ENCODE measurements at places on chromosomes 2 and 18. TPM values are rescaled to one million over a fixed set of nuclear protein-coding genes. Genes with fewer than 3 reads are reported as not detected.

GRCh38 chr2:61793389-61793836 lies 60.4 kb downstream of the FAM161A start:
- DNase-seq = peak; percentile 74
- H3K36me3 ChIP-seq = no peaks in the 10 kb centered on the region
- no peak overlapping the region for H3K4me3 ChIP-seq
- no peaks in the 10 kb centered on the region for H3K27me3 ChIP-seq
- H3K4me1 ChIP-seq = peaks cover 7% of the 10 kb centered on the region

DNA sequence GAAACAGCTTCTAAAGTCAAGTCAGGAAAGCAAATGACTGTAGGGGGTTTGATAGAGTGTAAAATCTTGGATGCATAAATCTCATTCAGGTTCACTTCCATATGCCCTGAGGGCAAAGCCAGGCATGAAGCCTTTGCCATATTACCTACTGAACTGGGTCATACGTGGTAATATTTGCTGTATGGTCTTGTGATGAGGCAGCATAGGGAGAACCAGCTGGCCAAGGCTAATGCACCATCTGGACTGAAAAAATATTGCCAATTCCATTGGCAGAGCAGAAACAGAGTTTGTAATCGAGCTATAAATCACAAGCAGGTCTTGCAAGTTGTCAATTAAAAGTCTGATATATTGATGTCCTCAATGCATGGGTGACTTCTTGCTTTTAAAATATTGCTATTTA lies 243.8 kb downstream of the ERBB4 start:
- no peak overlapping the region for H3K4me3 ChIP-seq
- no peaks in the 10 kb centered on the region for H3K27me3 ChIP-seq
- no peak for DNase-seq
- H3K4me1 ChIP-seq = no peaks in the 10 kb centered on the region
- H3K27ac ChIP-seq = no peak overlapping the region
- no peaks in the 10 kb centered on the region for H3K36me3 ChIP-seq

- H3K27ac ChIP-seq = no peak overlapping the region
- H3K27me3 ChIP-seq = no peaks in the 10 kb centered on the region
- H3K36me3 ChIP-seq = no peaks in the 10 kb centered on the region
- no peaks in the 10 kb centered on the region for H3K4me1 ChIP-seq
- no peak overlapping the region for H3K4me3 ChIP-seq
Observed at GRCh38 chr2:85911097-85911496, 22.3 kb upstream of the ST3GAL5 start.

- H3K27me3 ChIP-seq = no peaks in the 10 kb centered on the region
- DNase-seq = no peak
- no peaks in the 10 kb centered on the region for H3K36me3 ChIP-seq
- H3K27ac ChIP-seq = no peak overlapping the region
- no peaks in the 10 kb centered on the region for H3K4me1 ChIP-seq
Observed at GRCh38 chr2:75025633-75026380, 67.4 kb downstream of the POLE4 start.

GRCh38 chr18:79518028-79518682 lies 122.4 kb downstream of the NFATC1 start:
- H3K27ac ChIP-seq = no peak overlapping the region
- DNase-seq = peak; percentile 37
- H3K36me3 ChIP-seq = no peaks in the 10 kb centered on the region
- no peaks in the 10 kb centered on the region for H3K27me3 ChIP-seq

DNA sequence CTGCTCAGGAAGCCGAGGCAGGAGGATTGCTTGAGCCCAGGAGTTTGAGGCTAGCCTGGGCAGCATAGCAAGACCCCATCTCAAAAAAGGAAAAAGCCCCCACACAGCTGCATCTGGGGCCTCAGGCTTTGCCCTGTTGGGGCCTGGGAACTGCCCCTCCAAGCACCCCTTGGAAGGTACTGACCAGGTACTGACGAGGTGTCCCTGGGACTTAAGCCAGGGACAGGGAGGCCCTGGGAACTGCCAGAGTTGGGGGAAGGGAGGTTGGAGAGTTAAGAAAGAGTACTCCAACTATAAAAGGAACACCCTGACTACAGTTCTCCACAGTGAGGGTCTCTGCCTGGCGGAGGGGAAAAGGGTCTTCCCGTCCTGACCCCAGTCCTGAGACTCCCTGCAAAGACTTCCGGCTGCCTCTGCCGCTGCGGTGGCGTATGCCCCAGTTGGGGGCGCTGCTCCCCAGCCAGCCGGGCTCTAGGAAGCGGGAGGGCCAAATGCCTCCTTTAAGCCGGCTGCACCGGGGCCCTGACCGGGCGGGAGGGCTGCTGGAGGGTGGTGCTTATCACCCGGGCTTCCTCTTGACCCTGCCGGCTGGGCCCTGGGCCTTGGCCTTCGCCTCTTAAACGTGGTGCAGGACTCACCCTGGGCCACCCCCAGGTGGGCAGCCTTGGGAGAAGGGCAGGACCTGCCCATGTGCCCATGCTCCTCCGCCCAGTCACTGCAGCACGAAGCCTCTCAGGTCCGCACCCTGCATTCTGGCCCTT lies 12.8 kb downstream of the SLC30A3 start:
- no peaks in the 10 kb centered on the region for H3K27me3 ChIP-seq
- H3K27ac ChIP-seq = no peak overlapping the region
- DNase-seq = peak; percentile 66
- H3K4me3 ChIP-seq = no peak overlapping the region

GRCh38 chr2:198782734-198783133 lies 675.0 kb downstream of the SATB2 start:
- no peak overlapping the region for H3K27ac ChIP-seq
- no peaks in the 10 kb centered on the region for H3K4me1 ChIP-seq
- no peaks in the 10 kb centered on the region for H3K36me3 ChIP-seq
- H3K4me3 ChIP-seq = no peak overlapping the region
- no peaks in the 10 kb centered on the region for H3K27me3 ChIP-seq
- DNase-seq = no peak

DNA sequence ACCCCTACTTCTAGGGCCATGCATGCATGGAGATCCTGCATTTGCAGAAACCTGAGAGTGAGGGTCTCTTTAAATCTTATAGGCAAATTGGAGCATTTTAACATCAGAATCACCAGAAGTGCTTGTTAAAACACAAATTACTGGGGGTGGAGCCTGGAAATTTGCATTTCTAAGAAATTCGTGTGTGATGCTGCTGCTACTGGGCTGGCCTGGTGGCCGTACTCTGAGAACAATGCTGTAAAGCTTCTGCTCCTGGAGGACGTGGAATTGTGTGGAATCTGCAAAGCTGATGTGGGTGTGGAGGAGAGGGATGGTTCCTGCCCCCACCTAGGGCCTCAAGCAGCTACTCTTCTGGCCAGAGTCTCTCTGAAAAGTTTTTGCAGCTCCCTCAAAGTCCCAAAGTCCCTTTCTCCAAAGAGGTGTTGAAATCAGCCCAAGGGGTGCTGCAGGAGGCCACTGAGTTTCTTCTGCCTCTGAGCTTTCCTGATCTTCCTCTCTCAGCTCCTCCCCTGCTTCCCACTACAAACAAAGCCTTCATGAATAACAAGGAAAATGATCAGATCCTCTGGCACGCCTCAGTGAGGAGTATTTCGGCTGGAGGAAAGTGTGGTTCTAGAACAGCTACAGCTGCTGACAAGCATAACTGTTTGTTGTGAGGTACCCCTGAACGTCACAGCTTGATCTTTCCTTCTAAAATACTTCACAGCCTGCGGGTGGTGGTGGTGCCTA lies 508.3 kb downstream of the CNTNAP5 start:
- DNase-seq = no peak
- no peak overlapping the region for H3K27ac ChIP-seq
- no peak overlapping the region for H3K4me3 ChIP-seq
- H3K4me1 ChIP-seq = no peaks in the 10 kb centered on the region
- H3K27me3 ChIP-seq = no peaks in the 10 kb centered on the region

DNA sequence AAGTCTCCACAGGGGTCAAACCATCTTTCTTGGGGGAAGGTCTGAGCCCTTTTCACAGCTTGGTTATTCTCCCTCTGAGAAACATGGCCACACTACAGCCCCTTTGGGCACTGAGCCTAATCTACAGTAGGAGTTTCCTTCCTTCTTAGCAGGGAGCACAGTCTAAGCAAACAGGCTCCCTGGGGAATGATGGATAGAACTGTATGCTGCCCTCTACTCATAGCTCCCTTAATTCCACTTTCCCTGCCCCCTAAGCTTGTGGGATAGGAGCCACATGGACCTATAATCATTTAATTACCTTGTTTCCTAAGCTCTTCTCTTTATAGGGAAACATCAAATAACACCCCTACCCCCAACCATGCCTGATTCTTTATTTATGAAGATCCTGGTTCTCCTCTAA lies 442.1 kb upstream of the MEX3C start:
- no peak for DNase-seq
- H3K27ac ChIP-seq = no peak overlapping the region
- no peaks in the 10 kb centered on the region for H3K4me1 ChIP-seq
- H3K27me3 ChIP-seq = no peaks in the 10 kb centered on the region
- no peaks in the 10 kb centered on the region for H3K36me3 ChIP-seq

- no peak overlapping the region for H3K4me3 ChIP-seq
- H3K27ac ChIP-seq = no peak overlapping the region
- no peaks in the 10 kb centered on the region for H3K36me3 ChIP-seq
Observed at GRCh38 chr2:64874593-64874992, 114.6 kb upstream of the SLC1A4 start.

DNA sequence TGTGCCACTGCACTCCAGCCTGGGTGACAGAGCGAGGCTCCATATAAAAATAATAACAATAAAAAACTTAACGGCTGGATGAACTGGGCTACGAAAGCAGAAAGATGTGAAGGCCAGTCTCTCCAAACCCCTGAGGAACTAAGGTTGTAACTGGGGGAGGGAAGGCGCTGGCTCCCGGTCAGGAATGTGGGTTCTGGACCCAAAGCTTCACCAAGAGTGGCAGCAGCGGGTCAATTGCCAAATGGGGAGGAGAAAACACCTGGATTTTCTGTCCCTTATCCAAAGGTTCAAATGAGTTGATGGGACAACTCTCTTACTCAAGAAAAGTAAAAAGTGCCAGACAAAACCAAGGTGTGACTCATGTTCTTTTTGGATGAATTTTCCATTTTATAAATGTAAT lies 60.1 kb upstream of the TFCP2L1 start:
- no peaks in the 10 kb centered on the region for H3K27me3 ChIP-seq
- no peaks in the 10 kb centered on the region for H3K4me1 ChIP-seq
- DNase-seq = no peak
- no peak overlapping the region for H3K27ac ChIP-seq
- H3K4me3 ChIP-seq = no peak overlapping the region
- no peaks in the 10 kb centered on the region for H3K36me3 ChIP-seq

- no peak overlapping the region for H3K4me3 ChIP-seq
- H3K4me1 ChIP-seq = no peaks in the 10 kb centered on the region
- no peak for DNase-seq
- H3K27me3 ChIP-seq = no peaks in the 10 kb centered on the region
Observed at GRCh38 chr2:236744716-236745115, 175.1 kb downstream of the ACKR3 start.

GRCh38 chr2:181483211-181483610 lies 26.0 kb downstream of the ITGA4 start:
- H3K27ac ChIP-seq = no peak overlapping the region
- H3K27me3 ChIP-seq = no peaks in the 10 kb centered on the region
- no peak for DNase-seq
- peaks cover 6% of the 10 kb centered on the region for H3K36me3 ChIP-seq
- no peaks in the 10 kb centered on the region for H3K4me1 ChIP-seq
- H3K4me3 ChIP-seq = no peak overlapping the region

GRCh38 chr18:48293954-48294898 lies 115.0 kb downstream of the ZBTB7C start:
- no peaks in the 10 kb centered on the region for H3K27me3 ChIP-seq
- no peaks in the 10 kb centered on the region for H3K4me1 ChIP-seq
- DNase-seq = no peak

MAP2 gene
- 5.2 TPM for total RNA-seq

OR6B2 gene
- not detected for total RNA-seq

MAPRE3 gene
- 5.4 TPM for total RNA-seq

RAB27B gene
- total RNA-seq = 7.1 TPM

TTN gene
- 7.6 TPM for total RNA-seq

IL36B gene
- total RNA-seq = not detected

All from Peyer's patch (tissue), 4 donors.